ENCODE measurements at places on chromosomes 2 and 18.

DNA sequence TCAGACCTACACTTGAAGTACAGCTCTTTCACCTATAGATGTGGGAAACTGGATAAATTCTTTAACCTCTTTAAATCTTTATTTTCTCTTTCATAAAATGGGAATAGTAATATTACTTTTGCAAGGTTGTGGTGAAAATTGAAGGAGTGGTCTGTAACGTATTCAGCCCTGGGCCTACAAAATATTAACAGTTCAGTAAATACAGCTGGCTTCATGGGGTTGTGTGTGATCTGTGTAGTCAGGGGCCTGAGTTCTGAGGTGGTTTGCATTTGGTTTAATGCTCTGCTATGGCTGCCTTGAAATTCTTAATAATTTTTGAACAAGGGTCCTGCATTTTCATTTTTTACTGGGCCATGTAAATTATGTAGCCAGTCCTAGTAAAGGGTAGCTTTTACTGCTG, 16.8 kb upstream of the EML6 start:
- DNase-seq, result no peak

DNA sequence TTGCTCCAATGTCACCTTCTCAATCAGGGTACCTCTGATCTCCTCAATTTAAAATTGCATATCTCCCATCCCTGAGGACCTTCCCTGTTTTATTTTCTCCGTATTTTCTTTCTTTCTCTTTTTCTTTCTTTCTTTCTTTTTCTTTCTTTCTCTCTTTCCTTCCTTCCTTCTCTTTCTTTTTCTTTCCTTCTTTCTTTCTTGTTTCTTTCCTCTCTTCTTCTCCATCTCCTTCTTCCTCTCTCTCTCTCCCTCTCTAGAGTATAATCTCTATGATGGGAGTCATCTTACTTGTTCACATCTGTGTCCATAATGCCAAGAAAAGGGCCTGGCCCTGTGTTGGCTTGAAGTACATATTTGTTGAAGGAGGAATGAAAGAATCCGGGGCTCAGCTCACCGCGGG, 21.3 kb upstream of the SIX2 start:
- no peak for DNase-seq

DNA sequence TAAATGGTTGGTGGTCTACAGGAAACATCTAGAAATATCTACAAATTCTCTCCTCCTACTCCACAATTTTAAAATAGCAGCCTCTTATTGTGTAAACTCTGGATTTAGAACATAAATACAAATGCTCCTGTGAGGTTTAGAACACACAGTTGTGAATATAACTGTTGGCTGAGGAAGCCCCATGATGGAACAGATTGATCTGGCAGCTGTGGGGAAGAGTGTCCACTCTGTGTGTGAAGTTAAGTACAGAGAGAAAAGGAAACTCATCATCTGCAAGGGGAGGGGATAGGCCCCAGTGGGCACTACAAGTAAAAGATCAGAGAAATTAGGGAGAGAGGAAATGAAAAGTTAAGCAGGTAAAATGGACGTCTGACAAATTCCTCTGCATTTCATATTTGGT, 422.7 kb upstream of the FSHR start:
- DNase-seq, result no peak

GRCh38 chr2:143852759-143853158, 667.2 kb downstream of the ZEB2 start:
- DNase-seq, result no peak

- DNase-seq, result no peak
Measured at GRCh38 chr2:51304311-51304710, 272.4 kb upstream of the NRXN1 start.

GRCh38 chr2:156779416-156780120, 343.4 kb downstream of the GPD2 start:
- no peak for DNase-seq

- no peak for DNase-seq
Measured at GRCh38 chr2:180040146-180040925, 33.2 kb upstream of the CWC22 start.

DNA sequence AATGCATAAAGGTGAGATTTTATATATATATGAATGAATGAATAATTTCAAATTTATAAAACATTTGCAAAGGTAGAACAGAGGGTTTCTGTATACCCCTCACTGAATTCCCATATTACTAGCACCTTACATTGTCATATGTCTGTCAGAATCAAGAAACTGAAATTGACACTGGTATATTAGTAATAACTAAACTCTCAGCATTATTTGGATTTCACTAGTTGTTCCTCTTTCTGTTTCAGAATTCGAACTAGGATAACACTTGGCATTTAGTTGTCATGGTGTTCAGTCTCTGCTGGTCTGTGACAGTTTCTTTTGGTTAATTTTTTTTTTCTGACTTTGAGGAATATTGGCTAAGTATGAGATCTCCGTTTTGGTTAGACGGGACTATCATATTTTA, 275.9 kb downstream of the DCC start:
- DNase-seq, result no peak

DNA sequence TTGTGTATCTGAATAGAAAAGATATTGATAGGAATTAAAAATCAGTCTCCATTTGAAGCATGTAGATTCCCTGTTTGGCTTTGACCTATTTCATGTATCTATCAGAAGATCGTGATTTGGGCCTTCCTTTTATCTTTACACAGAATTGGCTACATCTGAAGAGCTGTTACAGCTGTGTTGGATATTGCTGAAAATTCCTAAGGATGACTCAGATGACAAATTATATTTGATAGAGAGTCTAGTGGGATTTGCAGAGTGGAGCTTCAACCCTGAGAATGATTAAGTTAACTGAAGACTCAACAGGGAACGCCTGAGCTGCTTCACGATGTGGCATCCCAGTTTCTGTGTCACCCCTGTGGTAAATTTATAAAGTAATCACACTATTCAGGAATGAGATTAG, 4.9 kb upstream of the COL3A1 start:
- DNase-seq, result no peak

- no peak for DNase-seq
Measured at GRCh38 chr18:70220628-70221027, 15.1 kb upstream of the RTTN start.

DNA sequence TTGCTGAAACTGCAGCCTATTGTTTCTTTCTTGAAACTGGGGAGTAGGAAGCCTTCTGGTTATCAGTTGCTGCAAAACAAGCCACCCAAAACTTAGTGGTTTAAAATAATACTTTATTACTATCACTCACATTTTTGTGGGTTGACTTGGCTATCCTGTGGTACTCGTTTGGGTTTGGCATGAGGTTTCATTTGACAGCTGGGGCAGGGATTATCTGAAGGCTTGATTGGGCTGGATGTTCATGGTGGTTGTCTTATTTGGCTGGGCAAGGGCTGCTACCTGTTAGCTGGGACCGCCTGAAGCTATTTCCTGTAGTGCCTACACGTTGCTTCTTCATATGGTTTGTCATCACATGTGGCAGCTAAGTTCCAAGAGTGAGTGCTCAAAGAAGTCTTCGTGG, 122.3 kb downstream of the PLCL1 start:
- no peak for DNase-seq

DNA sequence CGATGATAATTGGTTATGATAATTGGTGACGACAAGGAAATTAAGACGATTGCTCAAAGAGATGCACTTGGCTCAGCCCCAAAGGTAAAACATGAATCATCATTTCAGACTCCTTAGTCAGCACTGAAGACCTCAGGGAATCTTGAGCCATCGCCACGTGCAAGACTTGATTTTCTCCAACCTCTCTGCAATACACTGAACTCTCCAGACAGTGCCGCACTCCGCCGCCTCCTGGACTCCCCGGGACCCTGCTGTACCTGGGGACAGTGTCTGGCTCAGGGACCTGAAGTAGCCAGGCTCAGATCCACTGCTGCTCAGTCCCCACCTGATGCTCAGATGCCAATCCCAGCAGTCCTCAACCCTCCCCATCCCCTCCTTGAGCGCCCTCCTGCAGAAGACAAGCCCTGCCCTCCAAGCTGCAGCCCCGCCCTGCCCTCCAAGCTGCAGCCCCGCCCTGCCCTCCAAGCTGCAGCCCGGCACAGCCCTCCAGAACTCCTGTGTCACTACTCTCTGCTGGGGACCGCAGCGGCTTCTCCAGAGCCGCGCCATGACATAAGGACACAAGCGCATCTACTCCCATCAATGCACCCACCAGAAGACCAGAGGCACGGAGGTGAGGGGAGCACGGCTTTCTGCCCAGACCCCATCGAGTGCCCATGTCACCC, 1.1 kb downstream of the TMEM18 start:
- peak; percentile 30 for DNase-seq

DNA sequence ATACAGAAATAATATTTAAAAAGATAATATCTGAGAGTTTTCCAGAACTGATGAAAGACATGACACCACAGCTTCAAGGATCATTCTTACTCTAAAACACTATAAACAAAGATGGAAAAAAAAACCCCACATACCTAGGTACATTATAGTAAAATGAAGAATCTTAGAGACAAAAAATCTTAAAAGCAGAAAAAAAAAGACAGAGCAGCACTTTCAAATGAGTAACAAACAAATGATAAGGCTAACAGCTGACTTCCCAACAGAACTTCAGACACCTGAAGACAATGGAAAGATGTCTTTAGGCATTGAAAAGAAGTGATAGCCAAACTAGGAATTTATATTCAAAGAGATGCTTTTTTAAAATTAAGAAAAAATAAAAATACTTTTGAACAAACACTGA, 21.2 kb upstream of the AFF3 start:
- no peak for DNase-seq

DNA sequence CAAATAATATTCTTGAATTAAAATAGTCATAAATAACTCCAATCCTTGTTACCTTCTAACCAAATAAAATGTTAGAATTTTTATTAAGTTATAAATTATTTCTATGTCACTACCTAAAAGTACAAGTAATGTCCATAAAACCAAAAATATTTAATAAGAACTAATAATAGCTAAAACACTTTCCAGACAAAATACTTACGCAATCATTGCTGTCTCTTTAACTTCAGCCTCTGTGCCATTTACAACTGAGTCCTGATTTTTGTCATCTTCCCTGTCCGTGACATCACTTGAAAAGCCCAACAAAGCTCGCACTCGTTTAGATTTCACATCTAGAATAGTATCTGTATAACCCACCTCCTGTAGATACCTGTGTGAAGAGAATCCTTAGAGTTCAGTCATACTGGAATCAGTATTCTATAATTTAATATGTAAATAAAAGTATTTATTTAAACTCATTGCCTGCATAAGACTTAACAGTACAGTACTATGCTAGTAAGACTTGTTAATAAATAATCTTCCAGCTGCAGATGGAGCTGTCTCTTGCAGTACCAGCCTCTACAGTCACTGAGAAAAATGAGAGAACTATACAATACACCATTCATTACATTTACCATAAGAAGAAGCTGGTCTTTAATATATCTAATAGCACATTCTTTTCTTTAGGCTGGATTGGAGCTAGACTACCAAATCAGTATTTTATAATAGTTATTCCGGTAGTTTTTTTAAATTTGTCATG, 63.8 kb downstream of the STRN start:
- DNase-seq, result no peak

DNA sequence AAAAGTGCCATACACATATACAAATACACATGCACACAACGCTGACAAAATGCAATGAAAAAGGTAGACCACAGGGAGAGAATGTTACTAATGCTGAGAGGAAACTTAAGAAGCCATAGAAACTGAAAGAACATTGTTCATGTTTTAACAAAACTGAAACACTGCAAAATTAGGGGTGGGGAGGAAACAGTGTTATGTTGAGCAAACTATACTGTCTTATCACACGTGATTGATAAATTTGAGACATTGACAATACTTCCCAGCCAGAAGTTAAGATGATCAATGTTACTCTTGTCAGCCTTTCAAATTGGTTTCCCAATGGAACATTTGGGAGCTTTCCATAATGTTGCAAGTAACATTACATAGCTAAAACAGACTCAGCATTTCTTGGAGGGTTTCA, 165.5 kb downstream of the L3MBTL4 start:
- DNase-seq, result no peak

- DNase-seq, result no peak
Measured at GRCh38 chr2:64323197-64323596, 130.8 kb upstream of the LGALSL start.

- no peak for DNase-seq
Measured at GRCh38 chr2:29412197-29412925, 297.1 kb downstream of the CLIP4 start.

- no peak for DNase-seq
Measured at GRCh38 chr2:74502147-74502719, 2.8 kb upstream of the LBX2 start.

- no peak for DNase-seq
Measured at GRCh38 chr2:118044103-118044716, 30.3 kb upstream of the CCDC93 start.

DNA sequence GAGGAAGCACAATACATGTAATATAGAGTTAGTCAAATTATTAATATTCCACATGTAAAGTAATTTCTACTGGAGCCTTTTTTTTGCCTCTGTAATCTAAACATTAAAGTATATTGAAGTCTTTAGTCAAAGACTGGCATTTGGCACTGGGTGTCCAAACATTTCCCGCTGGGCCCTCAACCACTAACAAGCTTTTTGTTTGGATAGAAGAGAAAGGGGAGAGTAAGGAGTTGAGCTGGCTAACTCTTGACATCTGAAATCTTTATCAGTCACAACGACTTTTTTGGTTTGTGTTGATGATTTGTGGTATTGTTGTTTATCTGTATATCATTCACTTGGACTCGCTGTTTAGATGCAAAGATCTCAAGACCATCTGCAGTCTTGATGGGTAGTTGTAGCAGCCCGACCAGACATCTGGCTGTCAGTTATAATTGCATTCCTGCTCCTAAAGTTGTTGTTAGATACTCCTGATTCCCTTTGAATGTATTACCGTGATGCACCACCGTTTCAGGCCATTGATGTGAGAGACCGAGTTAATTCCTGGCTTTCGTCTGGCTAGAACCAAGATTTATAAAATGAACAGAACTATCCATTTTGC, 379.6 kb downstream of the MTX2 start:
- no peak for DNase-seq

DNA sequence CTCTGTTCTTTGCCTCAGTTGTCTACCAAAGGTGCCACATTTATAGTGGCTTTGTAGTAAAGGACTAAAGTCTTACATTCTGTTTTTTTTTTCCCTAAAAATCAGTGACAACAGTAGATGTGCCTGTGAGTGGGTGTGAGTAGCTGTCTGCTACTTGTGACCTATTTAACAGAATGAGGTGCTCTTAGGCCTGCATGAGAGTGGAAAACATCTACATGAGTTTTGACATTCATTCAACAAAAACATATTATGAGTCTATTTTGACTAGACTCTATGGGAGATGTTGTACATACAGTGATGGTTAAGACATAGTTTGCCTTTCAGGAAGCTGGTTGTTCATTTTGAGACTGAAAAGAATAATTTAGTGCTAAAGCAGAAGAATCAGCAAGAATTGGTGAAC, 36.7 kb downstream of the IL1R2 start:
- DNase-seq, result no peak

GRCh38 chr2:241315879-241316631, at the start of gene SEPTIN2:
Gene SEPTIN2 (plus strand): TSS chr2:241315925. CDS start chr2:241324233, 8,308 bp downstream.
- peak; percentile 21 for DNase-seq

GRCh38 chr18:48868468-48869466, 82.0 kb downstream of the SMAD7 start:
- no peak for DNase-seq
